ENCODE measurements at places on chromosomes 16 and 17.

DNA sequence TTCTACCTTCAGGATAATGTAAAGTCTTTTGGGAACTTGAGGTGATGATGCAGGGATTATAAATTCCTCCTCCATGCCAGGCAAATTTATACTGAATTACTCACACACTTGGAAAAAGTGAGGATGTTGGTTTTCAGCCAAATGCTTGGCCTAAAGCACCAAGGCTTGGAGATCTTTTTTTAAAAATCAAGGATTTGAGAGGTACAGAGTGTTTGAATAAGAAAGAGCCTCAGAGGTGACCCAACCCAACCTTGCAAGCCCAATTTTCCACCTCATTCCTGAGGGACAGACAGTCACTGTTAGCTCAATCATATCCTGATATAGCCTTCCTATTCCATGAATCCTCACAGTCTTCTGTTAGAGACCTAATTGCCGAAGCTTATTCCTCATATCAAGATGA is 14.0 kb downstream of the GRIN2A start:
- DNase-seq = no peak

DNA sequence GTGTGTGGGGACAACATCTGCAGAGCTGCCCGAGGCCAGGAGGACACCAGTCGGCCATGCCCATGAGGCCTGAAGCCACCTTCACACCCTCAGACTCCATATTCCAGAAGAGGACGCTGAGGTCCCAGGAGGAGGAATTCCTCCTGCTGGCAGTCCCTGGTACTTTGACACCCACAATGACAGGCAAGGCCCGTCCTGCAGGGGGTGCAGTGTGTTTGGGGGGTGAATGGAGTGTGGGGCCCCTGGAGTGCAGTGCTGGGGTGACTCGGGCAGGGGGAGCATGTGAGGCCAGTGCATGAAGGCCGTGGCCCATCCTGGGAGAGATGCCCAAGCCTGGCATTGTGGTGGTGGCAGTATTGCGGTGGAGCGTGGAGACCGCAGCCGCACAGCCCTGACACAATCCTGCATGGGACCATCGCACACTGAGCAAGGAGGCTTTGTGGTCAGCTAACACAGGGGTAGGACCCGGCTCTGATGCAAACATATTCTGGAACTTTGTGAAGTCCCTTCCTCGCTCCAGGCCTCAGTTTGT is 52.2 kb downstream of the ZDHHC7 start:
- DNase-seq = no peak

GRCh38 chr17:10332515-10332914 is 40.3 kb downstream of the MYH13 start:
- DNase-seq = no peak

- DNase-seq = no peak
These were observed 152.0 kb downstream of the HS3ST3B1 start for GRCh38 chr17:14452856-14453255.

DNA sequence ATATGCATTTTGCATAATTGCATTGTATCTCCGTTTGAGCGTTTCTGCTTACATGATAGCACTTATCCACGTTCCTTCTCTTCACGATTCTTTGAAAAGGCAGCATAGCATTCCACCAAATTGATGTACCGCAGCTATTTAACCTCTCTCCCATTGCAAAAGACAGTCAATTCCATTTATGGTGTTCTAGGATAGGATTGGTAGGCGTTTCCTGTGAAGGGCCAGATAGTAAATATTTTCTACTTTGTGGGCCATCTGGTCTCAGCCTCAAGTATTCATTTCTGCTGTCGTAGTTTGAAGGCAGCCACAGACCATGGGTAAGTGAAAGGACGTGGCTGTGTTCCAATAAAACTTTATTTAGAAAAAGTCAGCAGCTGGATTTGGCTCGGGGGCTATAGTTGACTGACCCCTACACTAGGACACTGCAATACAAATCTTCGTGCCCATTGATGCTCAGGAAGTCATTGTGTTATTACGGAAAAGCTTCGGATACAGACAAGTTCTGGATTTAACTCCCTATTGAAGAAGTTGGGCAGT is 10.1 kb downstream of the SNX29 start:
- DNase-seq = no peak
